ENCODE measurements at places on chromosomes 12 and 14.

- no peak for DNase-seq
Measured at GRCh38 chr12:47277972-47278448, 198.3 kb upstream of the AMIGO2 start.

GRCh38 chr14:22026527-22026926 lies 352.9 kb upstream of the OR4E1 start:
- DNase-seq: no peak

GRCh38 chr14:69715725-69716477 lies 51.0 kb upstream of the SRSF5 start:
- no peak for DNase-seq

GRCh38 chr12:45915405-45915804 lies 75.0 kb downstream of the SCAF11 start:
- DNase-seq: no peak

GRCh38 chr12:7047306-7047705 lies 13.2 kb upstream of the C1S start:
- no peak for DNase-seq

GRCh38 chr12:56723889-56724700 lies 1.0 kb downstream of the NACA start:
- no peak for DNase-seq

DNA sequence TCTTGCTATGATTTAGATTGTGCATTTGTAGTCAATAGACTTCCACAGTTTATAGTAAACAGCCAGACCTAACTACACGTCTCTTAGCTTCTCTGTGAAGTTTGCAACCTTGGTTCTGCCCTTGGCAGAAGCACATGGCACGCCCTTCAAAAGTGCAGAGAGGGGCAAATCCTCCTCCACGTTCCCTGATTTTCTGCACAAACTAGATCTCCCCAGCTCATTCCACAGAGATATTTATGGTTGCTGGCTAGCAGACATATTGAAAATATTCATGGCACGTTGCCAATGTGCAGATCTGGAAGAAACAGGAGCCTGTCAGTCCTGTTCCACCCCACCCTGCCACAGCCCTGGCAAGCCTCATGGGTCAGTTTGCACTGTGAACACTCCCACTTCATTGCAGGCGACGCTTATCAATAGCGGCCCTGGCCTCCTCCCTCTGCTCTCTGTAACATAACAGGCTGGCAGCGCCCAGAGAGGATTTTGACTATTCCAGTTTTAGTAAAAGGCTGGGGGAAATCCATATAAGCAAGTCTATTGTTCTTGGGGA lies 6.5 kb upstream of the LGALS3 start:
- no peak for DNase-seq

DNA sequence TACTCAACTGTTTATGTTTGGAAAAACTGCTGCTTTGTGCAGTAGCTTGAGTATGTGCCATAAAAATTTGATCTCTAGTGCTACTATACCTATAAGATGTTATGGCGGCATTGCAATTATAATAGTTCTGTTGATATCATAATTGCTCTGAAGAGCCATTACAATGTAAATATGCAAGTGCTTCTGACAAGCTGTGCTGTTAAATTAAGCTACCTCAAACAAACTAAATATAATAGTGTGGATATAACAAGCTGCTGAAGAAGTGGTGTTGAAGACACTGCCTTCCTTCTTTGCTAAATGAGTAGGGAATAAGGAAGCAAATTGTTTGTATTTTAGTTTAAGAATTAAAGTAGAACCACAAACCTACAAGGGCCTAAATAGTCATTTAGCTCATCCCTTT lies 301.0 kb upstream of the MIS18BP1 start:
- no peak for DNase-seq

DNA sequence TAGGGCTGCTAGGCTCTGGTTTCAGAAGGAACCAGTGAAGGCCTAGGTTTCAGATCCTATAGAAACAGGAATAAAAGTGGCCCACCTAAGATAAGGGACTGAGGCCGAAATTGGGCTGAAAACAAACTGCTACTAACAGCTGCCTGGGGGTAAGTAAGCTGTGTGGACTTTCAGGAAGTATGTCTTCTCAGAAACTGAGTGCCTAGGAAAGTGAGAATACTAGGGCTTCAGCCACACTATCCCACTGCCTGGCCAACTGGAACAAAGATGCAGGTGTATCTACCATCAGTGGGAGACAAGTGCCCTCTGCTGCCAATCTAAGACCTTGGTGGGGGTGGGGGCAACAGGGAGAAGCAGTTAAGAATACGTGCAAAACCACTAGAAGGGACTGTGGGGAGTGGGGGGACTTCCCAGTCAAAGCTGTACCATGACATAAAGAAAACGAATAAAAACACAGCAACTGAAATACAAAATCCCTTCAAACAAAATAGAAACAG lies 82.5 kb downstream of the MED13L start:
- peak; percentile 22 for DNase-seq

GRCh38 chr14:68583548-68584280 lies 209.2 kb downstream of the ZFP36L1 start:
- no peak for DNase-seq

- DNase-seq: no peak
Measured at GRCh38 chr12:29883941-29884554, 100.3 kb upstream of the TMTC1 start.

DNA sequence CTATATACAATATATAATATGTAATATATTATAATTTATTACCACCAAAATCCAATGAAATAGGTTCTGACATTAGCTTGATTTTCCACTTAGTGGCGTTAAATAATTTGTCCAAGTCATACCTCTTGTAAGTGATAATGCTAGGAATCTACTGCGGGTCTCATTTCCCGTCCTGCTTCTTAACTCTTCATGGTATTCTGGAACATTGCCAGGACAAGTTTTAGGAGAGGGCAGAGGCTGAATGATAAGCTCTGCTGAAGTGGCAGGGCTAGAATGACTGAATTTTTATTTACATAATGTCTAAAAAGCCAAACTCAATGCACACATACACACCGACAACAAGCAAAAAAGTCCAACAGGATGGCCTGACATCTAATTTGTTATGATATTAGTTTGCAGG lies 70.4 kb upstream of the PTPRQ start:
- DNase-seq: no peak

GRCh38 chr12:104975587-104976343 lies 10.4 kb upstream of the NOPCHAP1 start:
- no peak for DNase-seq
